M059J (cell line): ENCODE measurements at places on chromosomes 2 and 18. TPM values are rescaled to one million over a fixed set of nuclear protein-coding genes. Genes with fewer than 3 reads are reported as not detected.

GRCh38 chr2:222052934-222053367 is 245.8 kb downstream of the PAX3 start:
- peak; percentile 16 for DNase-seq

- no peak for DNase-seq
These were observed 50.4 kb downstream of the CCDC102B start for GRCh38 chr18:68848242-68848641.

- DNase-seq, result no peak
These were observed 102.0 kb downstream of the CSRNP3 start for GRCh38 chr2:165571477-165571876.

- no peak for DNase-seq
These were observed 142.9 kb downstream of the SH3RF3 start for GRCh38 chr2:109271920-109272319.

- peak; percentile 90 for DNase-seq
These were observed 143.7 kb downstream of the ATL2 start for GRCh38 chr2:38233231-38233983.

- no peak for DNase-seq
These were observed 229.5 kb downstream of the FHOD3 start for GRCh38 chr18:36527051-36527450.

The CPS1 gene
- total RNA-seq, result 16.7 and 24.7 TPM in 2 replicates

- no peak for DNase-seq
These were observed 606.9 kb upstream of the NRXN1 start for GRCh38 chr2:51638811-51639210.

The CCDC141 gene
- total RNA-seq, result 0.07 TPM in 1 of 2 replicates, not detected in the other
